ENCODE measurements at places on chromosomes 12 and 14. TPM values are rescaled to one million over a fixed set of nuclear protein-coding genes. Genes with fewer than 3 reads are reported as not detected.
A peak's percentile ranks its signal among the peaks of the same experiment; 100 is the strongest.

DNA sequence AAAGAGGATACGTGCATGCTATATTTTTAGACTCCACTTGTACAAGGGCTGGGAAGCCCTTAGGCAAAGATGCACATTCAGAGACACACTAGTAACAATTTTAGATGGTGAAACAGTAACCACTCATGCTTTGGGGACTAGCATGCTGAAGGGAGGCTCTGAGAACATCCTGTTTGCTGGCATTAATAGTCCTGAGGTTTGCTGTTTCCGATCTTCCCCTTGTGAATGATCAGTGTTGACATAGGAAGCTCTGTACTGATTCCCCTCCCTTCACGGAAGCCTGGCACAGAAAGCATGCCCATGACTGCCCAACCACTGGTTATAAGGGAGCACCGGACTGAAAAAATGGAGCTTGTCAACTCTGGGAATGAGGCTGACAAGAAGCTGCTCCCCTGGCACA is 164.6 kb downstream of the GCH1 start:
- no peak for DNase-seq

GRCh38 chr12:76109879-76110278 is 25.4 kb upstream of the NAP1L1 start:
- no peak for DNase-seq

DNA sequence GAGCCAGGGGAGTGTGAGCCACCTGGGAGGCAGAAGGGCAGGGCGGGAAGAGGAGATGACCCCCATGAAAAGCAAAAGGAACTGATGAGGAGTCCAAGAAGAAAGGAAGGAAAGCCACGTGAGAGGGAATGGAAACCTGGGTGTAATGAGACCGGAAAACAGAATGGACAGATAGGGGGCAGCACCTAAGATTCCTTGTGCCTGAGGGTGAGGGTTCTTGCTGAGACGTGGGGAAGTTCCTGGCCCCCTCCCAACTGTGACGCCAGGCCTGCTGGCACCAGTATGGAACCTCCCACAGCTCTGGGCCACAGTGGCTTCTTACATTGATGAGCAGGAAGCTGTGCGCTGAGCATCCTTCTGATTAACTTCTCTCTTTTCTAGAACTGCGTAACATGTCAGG is 30.8 kb downstream of the TTC7B start:
- no peak for DNase-seq

- no peak for DNase-seq
Observed at GRCh38 chr12:56080556-56081138, 682 bp downstream of the ERBB3 start.

DNA sequence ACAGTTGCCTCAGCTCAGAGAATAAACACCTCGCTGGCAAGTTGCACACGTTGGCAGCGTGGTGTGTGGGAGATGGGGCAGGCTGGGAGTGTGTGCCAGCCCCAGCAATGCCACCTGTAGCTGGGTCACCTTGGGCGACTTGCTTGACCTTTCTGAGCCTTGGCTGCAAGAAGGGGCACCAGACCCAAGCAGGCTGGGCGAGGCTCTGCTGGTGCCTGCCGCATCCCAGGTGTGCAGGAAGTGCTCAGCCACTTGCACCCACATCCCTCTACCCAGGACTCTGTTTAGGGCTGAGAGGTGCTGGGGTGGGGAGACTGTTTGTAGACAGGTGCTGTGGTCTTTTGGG is 629 bp downstream of the FAM181A start:
- DNase-seq: no peak

GRCh38 chr14:97695456-97695981 is 898.3 kb downstream of the VRK1 start:
- no peak for DNase-seq

- DNase-seq: no peak
Observed at GRCh38 chr12:96698965-96699364, 208.1 kb upstream of the NEDD1 start.

DNA sequence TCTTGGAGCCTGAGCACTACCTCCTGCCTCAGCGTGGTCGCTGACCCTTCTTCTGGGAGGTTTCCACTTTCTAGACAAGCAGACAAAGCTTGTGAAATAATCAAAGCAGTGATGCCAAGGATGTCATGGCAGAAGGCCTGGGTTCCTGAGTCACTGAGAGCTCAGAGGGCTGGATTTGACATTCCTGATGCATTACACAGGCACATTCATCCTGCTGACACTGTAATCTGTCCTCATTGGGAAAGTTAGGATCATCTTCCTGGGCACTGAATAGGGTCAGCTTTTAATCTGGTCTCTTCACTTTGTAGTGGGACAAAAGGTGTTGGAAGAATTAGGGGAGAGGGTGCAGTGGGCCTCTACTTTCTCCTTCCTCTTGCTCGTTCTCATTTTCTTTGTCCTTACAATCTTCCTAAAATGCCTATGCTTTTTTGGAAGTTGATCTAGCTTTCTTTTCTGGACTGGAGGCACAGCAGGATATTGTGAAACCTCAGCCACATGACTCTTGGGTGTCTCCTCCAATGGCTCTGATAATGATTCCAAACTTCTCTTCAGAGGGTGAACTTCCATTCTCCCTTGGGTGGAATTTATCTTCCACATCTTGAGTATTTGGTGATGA is 29.6 kb downstream of the EEA1 start:
- no peak for DNase-seq

DNA sequence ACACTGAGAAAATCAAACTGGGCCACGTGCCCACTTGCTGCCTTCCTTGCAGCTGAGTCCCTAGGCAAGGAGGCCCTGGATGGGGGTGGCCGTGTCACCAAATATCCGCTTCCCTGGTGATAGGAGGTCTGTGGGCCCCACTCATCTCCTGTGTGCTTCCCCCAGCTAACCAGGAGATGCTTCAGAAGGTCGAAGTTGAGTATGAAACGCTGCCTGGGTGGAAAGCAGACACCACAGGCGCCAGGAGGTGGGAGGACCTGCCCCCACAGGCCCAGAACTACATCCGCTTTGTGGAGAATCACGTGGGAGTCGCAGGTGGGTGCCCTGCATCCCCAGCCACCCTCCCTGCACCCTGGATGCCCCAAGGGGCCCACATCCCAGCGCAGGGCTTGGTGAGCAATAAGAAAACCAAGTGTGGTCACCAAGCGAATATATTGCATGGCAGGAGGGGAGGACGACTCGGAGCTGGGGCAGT is 6.8 kb upstream of the SIVA1 start:
- no peak for DNase-seq

GRCh38 chr12:112001576-112001975 is 11.4 kb downstream of the TMEM116 start:
- no peak for DNase-seq

GRCh38 chr12:92769124-92769901 is 66.5 kb downstream of the PLEKHG7 start:
- no peak for DNase-seq

DNA sequence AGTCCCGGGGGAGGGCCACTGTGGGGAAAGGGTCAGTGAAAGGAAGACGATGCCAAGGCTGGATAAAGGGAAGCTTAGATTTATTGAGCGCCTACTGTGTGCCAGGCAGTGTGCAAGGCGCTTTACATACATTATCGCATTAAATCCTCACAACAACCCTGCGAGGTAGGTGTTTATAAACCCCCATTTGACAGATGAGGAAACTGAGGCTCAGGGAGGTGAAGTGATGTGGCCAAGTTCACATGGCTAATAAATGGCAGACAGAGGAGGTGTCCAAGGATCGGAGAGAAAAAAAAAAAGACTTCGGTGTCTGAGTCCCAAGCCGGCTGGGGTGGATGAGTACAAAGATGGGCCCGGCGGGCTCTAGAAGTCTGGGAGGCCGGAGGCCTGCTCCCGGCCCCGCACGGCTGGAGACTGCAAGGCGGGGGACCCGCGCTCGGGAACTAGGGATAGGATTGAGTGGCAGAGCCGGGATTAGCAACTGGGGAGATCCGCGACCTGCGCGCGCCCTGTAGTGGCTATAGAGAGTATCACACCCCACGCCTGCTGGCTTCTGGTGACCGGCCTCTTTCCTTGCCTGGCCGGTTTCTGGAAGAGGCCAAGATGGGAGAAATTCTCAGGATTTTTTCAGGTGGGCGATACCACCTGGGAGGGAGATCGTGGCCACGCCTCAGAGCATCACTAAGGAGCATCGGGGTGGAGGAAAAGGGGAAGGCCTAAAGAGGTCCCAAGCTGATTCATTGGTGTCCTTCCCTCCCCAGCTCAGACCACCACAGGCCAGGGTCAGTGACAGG is 3.9 kb downstream of the DDN start:
- DNase-seq: peak; percentile 27

DNA sequence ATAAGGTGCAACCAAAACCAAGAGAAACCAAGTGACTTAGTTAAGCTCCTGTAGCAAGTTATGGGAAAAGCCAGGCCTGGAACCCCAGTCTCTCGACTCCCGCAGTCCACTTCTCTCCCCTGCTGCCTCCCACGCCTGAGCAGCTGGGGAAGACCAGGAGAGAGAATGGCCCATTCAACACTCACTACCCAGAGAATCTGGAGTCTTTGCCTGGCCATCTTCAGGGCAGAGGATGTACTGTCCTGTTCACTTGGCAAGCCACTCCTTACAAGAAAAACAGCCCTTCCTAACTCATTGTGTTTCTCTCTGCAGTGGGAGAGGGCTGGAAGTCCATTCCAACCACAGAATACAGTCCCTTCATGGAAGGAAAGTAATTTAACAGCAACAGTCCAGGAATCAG is 1.8 kb downstream of the PITPNM2 start:
- no peak for DNase-seq

- DNase-seq: no peak
Observed at GRCh38 chr12:39348523-39348922, 94.4 kb downstream of the KIF21A start.

The COX8C gene
- not detected for total RNA-seq

The EDDM3A gene
- not detected for total RNA-seq

The PLEKHG7 gene
- total RNA-seq: not detected

The OVCH1 gene
- not detected for total RNA-seq

The MTERF2 gene
- total RNA-seq: 4.9 TPM

The C3AR1 gene
- total RNA-seq: 1.2 TPM

The TTC8 gene
- 5.9 TPM for total RNA-seq

The TSPAN9 gene
- total RNA-seq: 0.79 TPM
